ENCODE measurements at places on chromosomes 3 and 15.

GRCh38 chr15:92480361-92480760 lies 86.7 kb downstream of the ST8SIA2 start:
- DNase-seq, result no peak

DNA sequence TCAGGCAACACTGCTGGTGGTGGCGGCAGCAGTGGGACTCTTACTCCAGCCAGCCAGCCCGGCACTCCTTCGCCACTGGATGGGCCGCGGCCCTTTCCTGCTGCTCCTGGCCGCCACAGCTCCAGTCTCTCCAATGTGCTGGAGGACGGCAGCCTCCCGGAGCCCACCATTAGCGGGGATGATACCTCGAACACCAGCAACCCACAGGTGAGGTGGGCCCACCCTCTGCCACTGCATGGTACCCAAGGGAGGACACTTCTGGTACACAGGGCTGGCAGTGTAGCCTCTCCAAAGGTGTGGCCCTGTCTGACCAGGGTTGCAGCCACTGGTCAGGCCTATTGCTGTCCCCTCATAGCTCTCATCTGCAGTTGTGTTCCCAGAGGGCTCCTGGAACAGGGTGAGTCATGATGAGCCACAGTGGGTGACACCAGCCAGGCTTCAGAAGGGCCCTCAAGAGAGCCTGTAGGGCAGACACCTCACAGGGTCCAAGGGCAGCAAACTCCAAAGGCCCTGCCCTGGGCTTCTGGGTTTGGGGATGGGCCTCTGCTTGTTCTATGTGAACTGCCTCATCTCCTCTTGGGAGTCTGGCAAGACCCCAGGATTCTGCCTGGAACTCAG lies 20.8 kb downstream of the NBEAL2 start:
- DNase-seq, result no peak

DNA sequence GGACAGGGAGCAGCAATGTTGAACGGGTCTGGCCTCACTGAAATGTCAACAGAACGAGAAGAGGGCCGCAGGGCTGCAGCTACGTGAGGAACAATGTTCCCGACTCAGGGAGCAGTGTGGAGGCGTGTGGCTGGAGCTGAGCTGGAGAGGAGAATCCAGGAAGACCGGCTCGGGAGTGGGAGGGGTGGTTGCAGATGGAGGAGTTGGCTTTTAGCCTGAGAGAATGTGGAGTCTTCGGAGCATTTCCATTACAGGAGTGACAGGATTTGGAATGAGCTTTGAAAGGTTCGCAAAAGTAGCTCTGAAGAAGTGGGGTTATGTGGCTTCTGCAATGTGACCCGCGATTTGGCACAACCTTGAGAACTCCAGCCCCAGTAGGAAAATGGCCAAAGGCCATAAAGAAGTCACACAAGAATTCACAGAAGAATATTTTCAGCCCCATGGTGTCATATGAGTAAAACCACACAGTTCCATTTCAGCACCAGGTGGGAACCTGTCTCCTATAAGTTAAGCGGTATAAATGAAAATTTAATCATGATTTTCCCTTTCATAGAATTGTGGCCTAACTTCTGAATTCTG lies 78.8 kb upstream of the NSMCE3 start:
- DNase-seq, result peak; percentile 31

DNA sequence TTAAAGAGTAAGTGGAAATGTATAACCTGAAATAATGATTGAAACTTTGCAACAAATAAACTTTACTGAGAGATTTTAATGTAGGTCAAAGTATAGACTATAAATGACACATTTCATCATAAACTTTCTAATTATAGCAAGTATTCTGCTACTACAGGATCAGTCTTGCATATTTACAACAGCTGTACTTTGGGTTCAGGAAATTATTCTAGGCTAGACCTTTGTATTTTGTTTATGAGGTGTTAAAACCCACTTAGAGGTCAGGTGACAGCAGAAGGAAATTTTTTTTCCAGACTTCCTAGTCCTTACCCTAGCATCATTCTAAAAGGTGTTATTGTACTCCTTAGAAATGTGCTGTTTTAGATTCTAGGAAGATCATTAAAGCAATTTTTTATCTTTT lies 2.3 kb downstream of the RNF7 start:
- DNase-seq, result no peak

GRCh38 chr15:38748710-38749109 lies 184.1 kb upstream of the RASGRP1 start:
- DNase-seq, result no peak
